ENCODE measurements at places on chromosomes 1 and 21.

DNA sequence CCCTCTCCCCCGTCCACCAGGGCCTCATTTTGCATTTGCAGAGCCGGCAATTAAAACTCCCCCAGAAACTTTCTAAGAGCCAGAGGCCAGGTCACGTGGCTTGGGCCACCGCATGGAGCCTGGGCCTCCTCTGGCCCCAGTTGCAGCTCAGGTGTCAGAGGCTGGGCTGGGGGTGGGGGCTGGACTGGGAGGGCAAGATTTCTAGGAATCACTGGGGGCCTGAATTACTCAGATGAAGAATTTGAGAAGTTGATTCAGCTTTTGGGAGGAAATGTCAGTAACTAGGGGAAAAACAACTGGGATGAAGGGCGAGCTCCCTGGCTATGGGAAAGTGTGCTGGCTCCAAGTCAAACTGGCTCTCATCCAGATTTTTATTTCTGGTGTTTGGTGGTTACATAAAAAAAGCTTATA lies 151.0 kb downstream of the CDC7 start:
- no peak for DNase-seq

DNA sequence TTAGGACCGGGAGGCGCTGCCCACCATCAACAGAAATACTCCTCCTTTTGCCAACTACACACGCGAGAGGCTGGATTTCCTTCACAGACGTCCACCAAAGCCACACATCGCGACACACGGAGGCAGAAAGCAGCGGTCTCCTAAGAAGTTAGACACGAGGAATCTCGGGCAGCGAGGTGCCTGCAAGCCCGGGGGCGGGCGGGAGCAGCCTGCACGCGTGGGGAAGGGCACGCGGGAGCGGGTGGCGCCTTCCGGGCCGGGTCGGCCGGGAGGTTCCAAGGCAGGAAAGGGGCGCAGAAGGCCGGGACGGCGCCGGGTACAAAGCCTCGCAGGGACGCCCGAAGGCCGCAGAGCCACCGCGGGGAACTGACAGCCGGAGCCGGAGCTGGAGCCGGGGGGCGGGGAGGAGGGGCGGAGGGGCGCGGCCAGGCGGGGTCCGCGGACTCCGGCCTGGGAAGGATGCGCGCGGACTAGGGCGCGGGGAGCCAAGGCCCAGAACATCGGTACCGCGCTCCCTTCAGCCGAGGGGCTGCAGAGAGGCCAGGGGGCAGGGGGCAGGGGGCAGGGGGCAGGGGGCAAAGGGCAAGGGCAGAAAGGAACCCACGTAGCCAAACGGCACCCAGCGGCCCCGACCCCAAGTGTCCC lies 722 bp downstream of the NPHP4 start:
- DNase-seq = peak; percentile 24

GRCh38 chr1:31831397-31832378 lies 15.9 kb upstream of the SPOCD1 start:
- no peak for DNase-seq

DNA sequence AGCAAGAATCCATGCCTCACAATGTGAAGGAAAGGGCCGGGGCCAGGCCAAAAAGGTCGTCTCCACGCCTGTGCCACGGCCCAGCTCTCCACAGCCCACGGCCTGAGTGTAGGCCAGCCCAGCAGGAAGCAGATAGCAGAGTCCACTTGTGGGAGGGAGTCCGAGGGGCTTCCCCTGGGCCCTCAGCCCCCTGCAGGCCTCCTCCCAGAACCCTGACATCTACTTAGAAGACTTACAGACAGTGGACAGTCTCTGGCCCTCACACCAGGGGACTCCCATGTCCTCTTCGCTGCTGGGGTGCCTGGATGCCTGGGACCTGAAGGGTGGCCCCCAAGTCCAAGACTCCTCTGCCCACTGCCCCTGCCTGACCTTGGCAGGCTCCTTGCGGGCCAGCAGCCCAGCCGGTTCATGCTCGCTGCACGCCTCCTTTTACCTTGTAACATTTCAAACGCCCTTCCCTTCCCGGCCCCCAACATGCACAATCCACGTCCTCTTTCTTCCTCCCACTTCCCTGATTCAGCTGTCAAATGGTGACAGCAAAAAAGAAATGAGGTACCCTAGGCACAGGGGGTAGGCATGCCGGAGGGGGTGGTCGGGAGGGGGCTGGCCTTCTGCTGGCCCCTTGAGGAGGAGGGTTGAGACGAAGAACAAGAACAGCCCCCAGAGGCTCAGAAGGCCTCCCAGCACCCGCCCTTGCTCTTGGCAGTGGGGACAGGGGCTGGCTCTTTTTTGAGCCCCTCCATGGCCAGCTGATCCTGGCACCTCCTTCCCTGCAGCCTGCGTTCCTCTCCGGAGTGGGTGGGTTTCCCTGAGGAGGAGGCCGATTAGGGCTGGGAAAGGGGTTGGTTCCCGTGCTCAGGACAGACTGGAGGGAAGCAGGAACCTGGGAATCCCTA lies 997 bp upstream of the PTPN7 start:
- DNase-seq = peak; percentile 29

- no peak for DNase-seq
These were observed 1530.9 kb upstream of the TPTE start for GRCh38 chr21:8990326-8991087.

DNA sequence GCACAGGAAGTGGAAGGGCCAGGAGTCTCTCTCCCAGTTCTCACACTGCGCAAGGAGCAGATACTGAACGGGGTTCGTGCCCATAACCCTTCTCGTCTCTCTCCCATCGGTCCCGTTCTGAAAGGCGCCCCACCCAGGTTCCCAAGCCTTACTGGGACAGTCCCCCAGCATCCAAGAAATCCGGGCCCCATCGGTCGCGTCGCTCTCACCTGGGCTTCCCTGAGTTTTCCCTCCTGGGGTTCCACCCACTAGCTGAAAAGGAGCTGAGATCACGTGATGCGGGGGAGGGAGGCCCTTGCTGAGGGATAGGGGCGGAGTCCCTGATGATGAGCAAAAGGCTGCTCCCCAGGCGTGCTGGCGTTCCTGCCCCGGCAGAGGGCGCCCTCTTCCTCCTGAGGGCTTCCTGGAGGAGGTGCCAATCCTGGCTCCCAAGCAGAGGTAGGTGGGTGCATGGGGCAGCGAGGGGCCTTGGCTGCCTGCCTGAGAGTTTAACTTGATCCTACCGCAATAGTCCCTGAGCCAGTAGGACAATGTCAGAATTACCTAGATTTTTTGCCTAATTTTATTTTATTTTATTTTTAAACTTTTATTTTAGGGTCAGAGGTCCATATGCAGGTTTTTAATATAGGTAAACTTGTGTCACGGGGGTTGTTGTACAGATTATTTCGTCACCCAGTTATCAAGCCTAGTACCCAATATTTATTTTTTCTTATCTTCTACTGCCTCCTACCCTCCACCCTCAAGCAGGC lies at the start of gene SPOCD1:
Gene SPOCD1, minus strand, starts transcription at position 271 of the 749 bp plus-strand sequence. CDS start 689 bp downstream, outside the sequence.
- peak; percentile 82 for DNase-seq

DNA sequence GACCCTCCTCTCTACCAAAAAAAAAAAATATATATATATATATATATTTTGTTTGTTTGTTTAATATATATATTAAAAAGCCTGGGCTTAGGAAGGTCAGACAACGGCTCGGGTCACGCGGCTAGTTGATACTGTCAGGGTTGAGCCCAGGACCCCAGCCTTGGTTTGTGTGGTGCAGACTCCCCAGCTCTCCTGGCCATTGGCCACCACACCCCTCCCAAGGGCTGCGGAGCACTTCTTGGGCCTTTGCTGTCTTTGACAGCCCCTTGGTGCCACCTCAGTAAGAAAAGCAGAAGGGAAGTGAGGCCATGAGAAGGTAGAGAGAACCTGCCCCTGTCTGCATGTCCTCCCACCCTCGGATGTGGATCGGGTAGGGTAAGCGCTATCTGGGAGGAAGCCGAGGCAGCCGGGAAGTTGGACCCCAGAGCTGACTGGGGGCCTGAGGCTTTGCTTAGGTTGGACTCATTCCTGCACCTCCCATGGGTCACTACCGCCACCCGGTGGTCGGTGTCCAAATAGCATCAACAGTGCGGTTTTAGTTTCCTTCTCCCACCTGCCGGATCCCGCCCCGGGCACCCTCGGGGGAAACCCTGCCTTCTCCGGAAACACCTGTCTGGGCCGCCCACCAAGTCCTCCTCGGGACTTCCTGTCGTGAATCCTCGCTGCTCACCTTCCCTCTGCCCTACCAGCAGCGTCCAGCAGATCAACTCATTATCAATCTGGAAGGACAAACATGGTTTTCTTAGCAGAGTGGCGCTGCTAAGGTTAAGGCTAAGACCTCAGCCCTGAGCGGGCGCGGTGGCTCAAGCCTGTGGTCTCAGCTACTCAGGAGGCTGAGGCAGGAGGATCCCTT lies 29.8 kb upstream of the GNPAT start:
- peak; percentile 57 for DNase-seq

DNA sequence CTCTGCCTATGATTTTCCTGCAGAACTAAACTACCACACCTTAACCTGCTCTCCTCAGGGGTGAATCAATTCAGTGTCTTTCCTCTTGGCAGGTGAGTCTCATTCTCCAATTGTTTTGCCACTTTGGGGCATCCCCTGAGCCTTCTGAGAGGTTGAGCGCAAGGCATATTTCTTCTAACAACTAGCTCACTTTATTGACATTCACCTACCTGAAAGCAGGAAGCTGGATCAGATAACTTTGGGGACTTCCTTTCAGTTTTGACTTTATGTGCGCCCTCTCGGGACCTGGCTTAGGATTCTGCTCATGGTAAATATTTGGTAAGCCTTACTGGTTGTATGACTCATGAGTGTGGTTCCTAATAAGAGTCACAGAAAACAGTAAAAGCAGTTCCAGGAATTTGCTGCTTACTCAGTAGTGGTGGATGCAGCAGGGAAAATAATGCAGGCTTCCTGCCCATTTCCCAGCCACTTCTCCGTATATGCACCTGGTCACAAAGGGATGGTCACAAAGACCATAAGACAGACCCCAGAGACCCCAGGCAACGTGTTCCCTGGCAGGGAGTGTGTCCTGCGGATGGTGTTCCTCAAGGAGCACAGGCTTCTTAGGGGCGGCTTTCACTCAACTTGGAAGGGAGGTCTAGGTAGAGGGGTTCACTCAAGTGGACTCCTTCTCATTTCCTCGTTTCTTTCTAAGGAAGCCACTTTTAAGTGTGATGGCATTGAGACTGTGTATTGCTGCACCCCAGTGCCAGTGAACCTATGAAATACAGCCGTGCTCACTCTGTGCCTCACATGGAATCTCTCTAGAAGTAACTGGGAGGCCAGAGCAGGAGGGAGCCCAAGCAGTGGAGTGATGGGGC lies 22.0 kb upstream of the BATF3 start:
- no peak for DNase-seq

GRCh38 chr1:104718752-104719151 lies 969.1 kb downstream of the AMY1C start:
- no peak for DNase-seq

DNA sequence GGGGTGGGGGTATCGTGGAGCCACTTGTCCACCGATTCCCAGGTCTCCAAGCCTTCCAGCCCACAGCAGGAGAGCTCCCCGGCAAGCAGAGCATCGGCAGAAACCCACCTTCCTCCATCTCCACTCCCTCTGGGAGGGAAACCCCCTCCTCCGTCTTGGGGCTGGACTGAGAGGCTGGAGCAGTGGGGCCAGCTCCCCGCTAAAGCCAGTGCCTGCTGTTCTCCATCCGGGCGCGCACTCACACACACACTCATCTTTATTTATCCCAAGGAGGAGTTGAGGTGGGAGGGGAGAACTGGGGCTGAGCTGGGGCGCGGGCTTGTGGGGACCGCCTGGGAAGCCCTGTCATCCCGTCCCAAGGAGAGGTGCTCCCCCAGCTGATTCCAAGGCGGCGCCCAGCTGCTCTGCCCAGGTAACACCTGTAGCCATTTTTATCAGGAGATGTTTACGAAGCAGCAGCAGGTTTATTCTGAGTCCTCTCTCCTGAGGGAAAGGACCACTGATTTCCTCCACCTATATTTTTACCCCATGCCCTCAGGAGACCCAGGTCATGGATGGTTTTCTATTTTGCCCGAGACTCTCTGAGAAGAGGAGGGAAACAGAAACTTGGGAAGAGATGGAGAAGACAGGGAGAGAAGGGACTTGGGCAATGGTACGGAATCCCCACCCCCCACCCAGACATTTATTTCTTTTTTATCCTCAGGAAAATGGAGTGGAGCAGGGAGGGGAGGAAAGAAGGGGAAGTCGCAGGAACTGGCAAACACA lies 2.1 kb downstream of the KCNN3 start:
- no peak for DNase-seq

DNA sequence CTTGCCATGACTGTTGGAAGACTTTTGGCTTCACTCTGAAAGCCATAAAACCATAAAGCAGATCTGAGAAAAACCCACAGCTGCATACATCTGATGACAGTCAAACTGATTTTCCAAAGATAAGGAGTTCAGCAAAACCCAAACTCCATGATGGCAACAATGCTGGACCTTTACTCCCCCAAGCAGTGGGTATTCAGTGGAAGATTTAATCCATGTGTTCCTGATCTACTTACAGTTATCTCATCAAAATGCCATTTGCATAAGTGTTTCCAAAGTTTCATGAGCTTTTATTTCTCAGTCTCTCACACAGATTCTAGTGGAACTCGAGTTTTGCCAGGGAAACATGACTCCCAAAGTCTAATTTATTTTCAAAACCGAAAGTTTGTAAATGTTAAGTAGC lies 184.9 kb downstream of the ZC3H11B start:
- no peak for DNase-seq

- no peak for DNase-seq
These were observed 89.7 kb downstream of the ADCY10 start for GRCh38 chr1:167824163-167824794.

DNA sequence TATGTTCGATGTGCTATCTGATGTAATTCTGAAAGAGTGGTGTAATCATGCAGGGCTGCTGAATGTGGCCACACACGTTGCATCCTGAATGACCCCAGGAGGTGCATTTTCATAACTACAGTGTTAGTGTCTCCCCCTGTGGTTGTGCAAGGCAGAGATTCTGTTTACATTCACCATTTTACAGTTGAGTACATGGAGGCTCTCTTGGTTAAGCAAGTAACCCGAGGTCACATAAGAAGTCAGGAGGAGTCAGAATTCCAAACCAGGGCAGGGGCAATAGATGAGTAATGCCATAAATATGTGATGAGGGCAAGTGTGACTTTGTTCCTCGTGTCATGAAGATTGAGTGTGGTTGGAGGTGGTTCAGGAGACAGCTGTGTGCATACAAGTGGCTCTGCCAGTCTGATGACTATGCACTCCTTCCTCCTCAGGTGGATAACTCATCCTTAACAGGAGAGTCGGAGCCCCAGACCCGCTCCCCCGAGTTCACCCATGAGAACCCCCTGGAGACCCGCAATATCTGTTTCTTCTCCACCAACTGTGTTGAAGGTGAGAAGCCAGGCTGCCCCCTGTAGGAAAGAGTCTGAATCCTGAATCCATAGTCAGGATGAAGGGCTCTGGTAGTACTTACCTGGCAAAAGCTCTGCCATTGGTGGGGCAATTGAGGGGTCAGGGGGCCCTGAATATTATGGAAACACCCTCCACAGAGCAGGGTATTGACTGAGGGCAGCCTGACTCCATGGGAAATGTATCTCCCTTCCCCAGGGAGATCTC lies 9.3 kb downstream of the ATP1A2 start:
- DNase-seq = no peak

Data from CD14-positive monocyte (primary cell).